Activated naive CD4-positive, alpha-beta T cell treated with anti-CD3 and anti-CD28 coated beads, Interleukin-2, amount 50 U/mL, for 72 hours (primary cell): ENCODE measurements at places on chromosomes 3 and 15.

DNA sequence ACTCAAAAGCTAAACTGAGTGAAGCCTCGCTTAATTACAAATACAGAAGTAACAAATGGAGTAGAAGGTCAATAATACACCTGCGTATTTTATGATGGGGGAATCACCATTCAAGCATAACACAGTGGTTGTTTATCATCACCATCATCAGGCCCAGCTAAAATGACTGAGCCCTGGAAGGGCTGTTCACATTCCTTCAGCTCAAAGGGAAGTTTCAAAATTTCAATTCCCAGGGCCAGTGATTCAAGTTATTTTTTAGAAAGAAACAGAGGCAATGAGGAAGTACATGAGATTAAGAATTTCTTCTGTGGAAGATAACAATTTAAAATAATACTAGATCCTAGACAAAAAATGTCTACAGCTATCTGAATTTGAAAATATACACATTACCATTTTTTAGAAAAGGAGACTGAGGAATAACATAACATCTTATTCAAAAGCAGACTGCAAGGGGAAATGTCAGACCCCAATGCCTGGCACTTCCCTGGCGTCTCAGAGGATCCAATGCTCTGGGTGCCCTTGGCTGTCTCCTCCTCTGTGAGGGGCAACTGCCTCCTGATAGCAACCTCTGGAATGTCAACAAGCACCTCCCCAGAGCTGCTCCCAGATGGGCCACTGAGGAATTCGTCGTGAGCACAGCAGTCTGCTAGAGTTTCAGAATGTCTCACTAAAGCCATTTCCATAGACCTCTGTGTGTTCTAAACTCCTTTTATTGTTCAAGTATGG is 22.8 kb downstream of the EHD4 start:
- no peak for DNase-seq

- DNase-seq: no peak
These were observed 56.4 kb upstream of the NR2F2 start for GRCh38 chr15:96274087-96274440.

- DNase-seq: no peak
These were observed 172.5 kb upstream of the GADL1 start for GRCh38 chr3:31067004-31067403.

DNA sequence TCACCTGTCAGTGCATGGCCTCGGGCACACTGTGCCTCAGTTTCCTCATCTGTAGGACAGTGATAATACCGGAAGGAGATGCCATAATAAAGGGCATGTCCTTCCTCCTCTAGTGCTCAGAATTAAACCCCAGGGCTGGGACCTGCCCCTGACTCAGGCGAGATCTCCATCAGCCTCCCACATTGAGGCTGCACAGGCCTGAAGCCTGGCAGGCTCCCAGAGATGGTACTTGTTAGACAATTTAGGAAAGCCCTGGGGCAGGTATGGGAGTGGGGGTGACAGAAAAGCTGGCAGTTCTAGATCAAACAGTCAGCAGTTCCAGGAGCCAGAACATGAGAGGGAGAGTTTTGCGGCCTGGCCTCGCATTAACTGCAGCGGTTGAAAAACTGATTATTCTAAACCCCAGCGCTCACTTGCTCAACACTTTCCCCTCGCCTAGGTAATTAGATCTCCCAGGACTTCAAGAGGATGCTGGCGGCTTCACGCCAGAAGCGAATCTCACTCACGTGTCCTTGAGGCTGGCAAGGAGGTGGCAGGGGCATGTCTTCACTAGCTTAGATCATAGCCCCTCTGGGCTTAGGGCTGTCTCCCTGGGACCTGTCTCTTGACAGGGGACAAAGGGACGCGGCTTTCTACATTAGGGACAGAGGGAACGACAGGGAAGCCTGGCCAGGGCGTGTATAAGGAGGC is 73.1 kb downstream of the ATP2B2 start:
- no peak for DNase-seq

DNA sequence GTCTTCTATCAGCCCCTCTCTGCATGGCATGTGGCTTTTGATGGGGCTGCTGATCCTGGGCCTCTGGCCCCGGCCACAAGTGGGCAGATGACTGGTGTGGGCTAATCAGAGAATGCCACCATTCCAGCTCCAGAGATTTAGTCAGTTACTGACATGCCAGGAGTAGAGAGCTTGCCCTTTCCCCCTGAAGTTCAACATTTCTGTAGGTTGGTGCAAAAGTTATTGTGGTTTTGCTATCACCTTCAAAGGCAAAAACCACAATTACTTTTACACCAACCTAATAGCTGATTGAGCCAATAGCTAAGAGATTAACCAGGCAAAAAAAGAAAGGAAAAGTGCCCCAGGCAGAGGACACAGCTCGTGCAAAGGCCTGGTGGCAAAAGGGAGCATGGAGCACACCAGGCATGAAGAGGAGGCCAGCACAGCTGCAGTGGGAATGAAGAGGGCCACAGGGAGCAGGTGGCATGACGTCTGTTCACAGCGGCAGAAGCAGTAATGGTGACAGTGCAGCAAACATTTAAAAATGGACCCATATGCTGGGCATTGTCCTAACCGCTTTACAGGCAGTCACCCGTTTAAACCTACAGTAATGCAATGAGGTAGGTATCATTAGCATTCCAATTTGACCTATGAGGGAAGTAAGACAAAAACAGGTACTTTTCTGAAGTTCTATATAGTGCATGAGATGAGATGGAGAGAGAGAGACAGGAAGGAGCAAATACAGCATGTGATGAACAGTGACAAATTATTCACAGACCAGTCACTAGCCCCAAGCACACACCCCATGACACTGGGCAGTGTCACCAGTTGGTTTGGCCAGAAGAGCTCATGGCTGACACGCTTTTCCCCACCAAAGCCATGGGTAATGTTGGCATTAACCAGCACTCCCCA is 373.0 kb upstream of the PROK2 start:
- DNase-seq: no peak

DNA sequence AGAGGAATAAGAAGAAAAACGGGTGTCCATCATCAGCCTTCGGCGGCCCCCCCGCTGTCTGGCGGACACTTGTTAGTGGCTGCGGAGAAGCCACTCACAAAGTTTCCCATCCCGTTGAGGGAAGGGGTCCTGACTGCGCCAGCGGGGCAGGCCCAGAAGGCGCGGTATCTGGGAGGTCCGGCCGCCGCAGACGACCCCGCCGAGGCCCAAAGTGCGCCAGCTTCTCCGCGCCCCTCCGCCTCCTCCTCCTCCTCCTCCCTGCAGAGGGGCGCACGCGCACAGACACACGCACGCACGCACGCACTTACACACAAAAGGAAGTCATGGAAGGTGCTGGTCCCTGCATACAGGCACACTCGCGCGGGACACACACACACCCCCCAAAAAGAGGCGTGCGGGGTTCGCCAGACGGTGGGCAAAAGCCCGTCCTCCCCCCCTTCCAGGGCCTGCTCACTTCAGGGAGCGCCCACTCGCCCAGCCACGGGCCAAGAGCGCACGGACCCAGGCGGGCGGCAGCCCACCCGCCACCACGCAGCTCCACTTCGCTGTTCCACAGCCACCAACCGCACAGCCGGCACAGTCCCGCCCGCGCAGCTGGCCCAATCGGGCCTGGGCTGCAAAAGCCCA is 18.0 kb downstream of the ZNF148 start:
- DNase-seq: peak; percentile 67

DNA sequence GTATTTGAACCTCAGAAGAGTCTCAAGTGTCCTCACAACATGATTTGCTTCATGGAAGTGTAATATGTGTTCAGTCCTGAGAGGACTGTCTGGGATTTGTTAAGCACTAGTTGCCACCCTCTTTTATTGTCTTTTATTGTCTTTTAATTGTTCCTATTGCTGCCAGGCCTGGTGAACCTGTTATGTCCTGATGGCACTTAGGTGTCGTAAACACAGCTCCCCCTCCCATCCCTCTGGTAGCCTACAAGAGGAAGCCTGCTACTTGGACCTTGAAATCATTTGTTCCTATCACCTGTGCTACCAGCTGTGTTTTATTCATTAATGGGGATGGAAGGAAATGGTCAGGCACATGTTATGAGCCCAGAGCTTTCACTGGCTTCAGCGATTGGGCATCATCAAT is 19.3 kb downstream of the CCNB2 start:
- DNase-seq: no peak

DNA sequence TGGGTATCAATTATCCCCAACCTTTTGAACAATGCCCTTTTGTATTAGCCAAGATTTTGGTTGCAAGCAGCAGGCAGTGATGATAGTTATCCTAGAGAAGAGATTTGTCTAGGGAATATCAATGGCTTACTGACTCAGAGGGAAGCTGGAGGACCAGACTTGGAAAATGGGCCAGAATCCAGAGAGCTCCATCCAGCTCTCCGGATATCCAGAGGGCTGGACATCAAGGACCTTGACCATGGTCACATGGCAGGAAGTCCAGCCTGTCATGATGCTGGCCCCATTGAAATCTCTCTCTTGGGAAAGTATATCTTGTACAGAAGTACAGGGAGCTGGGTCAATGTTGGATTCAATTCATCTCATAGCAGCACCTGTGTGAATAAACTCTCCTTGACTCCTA is 148.5 kb upstream of the PDZRN3 start:
- DNase-seq: no peak

DNA sequence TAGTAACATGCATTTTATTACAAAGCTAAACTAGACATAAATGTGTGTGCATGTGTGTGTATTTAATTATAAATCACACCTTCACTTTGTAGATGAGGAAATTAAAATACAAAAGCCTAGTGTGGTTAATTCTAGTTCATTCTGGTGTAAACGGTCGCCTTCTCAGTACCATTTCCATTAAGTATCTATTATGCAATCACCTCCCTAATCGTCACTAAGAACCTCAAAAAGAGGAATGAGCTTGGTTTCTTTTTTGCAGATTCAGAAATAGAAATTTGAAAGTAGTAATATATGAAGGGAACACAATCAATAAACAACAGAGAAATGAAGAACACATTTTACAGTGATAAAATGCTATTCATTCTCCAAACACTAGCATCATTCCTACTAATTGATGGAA is 233.2 kb downstream of the ZBBX start:
- no peak for DNase-seq

DNA sequence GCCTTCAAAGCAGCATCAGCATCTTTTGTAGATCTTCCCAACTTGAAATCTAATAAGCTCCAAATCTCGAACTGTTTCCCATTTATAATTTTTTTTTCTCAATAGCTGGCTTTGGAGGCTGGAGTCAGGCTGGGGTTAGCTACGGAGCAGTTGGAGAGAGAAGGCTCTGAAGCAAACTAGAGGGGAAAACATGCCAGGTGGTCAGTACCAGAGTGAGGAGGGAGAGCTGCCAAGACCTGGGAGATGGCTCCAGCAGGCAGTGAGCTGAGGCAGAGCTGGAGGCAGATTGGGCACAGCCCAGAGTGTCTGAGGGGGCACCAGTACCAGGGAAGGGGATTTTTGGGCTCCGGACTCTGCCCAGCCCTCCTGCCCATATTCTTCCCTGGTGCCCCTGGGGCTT is 311.2 kb downstream of the RPLP1 start:
- no peak for DNase-seq

DNA sequence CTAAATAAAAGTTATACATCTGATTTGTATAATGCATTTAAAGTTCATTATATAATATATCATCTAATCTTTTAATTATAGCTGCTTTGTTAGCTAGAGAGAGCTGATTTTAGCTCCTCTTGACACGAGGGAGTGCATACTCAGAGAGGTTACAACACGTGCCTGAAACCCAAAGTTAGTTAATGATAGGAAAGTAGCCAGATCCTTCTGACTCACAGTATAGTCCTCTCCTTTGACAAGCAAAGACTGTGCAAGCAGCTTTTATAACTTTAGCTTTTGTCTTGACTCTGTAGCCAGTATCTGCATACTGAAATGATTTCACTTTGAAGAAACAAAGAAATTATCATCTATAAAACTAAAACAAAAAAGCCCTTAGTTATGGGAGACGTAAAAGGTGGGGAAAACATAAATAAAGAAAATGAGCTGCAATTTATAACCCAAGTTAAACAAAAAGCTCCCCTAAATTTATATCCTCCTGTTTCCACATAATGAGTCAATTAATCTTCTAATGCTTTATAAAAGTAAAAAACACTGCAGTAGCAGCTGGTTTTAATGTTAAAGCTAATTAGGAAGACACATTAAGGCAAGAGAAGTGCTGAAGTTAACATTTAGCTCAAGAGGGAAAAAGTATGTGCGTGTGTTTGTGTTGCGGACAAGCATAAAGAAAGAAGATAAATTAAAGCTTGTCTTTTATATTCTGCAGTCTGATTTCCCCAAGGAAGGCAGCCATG is 13.1 kb downstream of the GABRR3 start:
- no peak for DNase-seq

DNA sequence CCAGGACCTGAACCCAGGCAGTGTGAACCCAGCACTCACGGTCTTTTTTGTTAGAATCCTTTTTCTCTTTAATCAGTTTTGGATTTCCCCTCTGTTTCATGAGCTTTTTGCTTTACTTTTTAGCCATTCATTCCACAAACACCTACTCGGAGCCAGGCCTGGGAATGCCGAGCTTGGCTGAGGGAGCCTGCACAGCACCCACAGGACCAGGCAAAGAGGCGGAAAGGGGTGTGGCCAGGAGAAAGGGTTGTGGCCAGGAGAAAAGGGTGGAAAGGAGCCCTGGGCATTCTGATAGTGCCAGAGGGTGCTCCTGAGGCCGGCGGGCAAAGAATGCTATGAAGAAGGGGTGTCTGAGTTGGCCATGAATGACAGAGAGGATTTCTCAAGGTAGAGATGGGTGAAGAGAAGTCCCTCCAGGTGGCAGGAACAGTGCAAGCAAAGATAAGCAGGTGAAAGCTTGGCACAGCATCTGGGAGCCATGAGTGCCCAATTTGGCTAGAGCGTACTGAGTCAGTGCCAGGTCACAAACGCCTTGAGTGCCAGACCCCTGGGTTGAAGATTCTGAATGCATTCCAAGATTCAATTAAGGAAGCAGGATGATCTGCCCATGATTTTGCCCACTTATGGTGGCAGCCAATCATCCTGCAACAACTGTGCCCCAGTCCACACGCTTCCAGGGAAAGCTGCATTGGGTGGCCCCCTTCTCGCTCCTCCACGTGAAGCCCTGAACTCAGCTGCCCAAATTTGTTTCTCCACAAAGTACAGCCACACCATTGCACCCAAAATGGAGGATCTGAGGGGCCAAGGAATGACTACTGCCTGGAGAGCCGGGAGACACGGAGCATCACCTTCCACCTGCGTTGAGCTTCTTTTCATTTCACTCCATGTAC is 157.2 kb downstream of the XXYLT1 start:
- DNase-seq: no peak

GRCh38 chr3:78277220-78277619 is 1237.3 kb downstream of the ROBO2 start:
- DNase-seq: no peak

- no peak for DNase-seq
These were observed 207.0 kb upstream of the ATP10A start for GRCh38 chr15:26070095-26070532.

DNA sequence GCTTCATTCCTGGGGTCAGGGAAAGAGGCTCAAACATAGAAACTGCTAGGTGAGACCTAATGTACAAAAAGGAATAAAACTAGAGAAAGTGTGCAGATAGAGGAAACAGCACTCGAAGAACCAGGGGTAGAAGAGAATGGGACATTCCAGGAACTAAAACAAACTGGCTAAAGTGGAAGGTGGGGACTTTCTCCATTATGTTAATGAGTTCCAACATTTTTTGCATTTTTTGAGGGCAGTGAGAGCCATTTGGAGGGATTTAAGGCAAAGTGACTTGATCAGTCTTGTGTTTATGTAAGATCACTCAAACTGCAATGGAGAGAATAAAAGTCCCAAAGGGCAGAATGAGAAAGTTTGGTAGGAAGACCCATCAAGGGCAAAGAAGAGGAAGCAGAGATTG is 20.6 kb upstream of the SLC4A7 start:
- no peak for DNase-seq

- peak; percentile 54 for DNase-seq
These were observed 64.0 kb upstream of the CPOX start for GRCh38 chr3:98657457-98657856.

GRCh38 chr3:161559177-161559998 is 62.8 kb downstream of the OTOL1 start:
- no peak for DNase-seq
